ENCODE measurements at places on chromosomes 6 and 20.

GRCh38 chr6:31172973-31173384 lies 2.5 kb upstream of the POU5F1 start:
- DNase-seq = no peak

DNA sequence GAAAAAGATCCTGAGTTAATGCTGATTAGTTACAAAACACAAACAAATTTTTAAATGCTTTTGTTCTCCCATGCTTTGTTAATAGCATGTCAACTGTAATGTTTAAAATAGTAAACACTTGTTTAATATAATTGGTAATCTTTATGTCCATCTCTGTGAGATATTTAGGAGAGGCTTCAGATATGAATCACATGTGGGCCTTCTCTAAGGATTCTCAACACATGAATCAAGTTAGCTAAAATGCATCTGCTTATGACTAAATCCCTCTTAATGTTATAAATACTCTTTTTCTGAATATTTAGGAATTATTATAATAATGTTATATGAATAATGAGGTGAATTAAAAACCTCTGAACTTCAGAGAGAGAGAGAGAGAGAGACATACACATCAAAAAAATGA lies 345.9 kb upstream of the MANEA start:
- no peak for DNase-seq

DNA sequence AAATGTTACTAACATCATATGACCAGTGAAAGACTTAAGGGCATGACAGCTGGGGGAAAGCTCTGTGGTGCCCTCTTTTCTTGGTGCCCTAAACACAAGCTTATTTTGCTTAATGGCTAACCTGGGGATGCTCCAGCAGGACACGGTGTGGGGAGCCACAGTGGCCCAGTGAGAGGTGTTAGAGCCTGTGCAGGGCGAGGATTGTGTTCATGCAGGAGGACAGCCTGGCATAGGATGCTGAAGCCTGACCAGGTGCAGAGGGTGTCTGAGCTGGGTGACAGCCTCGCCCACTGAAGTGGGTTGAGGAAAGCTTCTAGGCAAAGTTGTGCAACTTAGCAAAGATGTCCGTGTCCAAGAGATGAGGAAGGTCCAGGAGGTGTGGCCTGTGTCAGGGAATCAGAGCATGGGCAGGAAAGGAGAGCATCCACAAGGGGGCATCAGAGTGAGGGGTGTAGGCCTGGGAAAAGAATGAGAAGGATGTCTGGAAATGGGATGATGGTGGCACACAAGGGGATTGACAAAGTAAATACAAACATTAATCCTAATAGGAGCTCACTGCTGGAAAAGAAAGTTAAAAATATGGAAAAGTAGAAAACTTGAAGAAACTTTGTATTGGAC lies 33.9 kb downstream of the SLC17A4 start:
- DNase-seq = peak; percentile 45

DNA sequence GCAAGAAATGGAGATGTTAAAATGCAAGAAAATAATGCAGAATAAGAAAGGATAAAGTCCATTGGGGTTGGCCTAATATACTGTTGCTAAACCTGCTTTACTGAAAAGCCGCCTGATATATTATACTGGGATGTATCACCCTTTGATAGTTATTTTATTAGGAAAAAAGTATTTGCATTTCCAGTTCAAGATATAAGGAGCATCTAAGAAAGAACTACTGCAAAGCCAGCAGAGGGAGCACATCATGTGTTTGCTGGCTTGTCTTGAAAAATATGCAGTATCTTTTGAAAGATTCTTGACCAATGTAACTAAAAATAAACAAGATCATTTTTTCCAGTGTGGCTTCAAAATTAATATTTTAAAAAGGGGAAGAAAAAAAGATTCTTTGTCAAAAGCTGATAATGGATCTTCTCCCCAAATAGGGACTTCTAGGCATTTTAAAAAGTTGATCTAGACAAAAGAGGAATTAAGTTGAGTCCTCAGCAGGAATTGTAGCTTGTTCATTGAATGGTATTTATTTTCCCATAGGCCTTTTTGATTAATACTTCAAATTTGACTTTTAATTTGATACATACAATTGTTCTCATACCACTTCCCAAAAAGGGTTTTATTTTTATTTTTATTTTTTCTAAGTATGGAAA lies 214.9 kb downstream of the ZFAND3 start:
- no peak for DNase-seq

DNA sequence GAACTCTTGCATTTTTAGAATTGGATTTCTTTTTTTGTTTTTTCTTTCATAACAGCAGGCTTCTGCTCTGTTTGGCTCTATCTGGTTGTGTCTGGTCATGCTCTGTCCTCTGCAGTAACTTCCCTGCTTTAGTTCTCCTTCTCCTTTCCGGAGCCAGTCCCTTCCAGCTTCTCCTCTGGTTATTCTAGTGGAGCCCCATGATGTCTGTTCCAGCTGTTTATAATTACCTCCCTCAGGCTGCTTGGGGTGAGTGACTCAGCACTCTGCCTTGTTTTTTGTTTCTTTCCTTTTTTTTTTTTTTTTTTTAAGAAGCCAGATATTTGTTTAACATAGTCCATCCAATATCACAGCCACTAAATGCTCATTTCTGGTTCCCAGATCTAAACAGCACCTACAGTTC lies 409.6 kb downstream of the MAFB start:
- no peak for DNase-seq

DNA sequence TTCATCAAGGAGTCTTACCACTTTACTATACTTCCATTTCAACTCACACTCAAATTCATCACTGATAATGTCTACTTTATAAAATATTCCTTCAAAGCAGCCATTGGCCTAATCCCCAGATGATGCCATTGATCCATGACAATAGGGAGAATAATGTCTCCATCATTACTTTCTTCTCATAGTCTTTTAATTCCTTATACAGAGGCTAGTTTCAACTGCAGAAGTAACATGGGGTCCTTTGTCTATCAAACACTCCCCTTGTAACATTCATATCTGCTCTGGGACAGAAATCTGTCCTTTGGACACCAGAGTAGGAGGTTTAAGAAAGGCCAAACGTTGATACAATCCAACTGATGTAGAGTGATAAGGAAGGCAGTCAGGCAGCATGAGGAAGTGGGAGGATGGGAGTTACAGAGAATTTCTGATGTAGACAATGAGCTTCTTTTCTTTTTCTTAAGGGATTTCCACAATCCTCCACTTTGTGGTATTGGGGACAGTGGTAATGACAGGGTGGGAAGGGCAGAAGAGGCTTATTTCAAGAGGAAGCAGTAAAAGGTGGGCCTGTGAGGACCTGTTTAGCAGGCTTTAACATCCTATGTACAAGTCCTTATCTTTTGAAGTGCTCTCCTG lies 18.9 kb upstream of the HLA-DOA start:
- DNase-seq = no peak

- DNase-seq = no peak
Observed at GRCh38 chr6:137291441-137291840, 72.3 kb upstream of the IFNGR1 start.

DNA sequence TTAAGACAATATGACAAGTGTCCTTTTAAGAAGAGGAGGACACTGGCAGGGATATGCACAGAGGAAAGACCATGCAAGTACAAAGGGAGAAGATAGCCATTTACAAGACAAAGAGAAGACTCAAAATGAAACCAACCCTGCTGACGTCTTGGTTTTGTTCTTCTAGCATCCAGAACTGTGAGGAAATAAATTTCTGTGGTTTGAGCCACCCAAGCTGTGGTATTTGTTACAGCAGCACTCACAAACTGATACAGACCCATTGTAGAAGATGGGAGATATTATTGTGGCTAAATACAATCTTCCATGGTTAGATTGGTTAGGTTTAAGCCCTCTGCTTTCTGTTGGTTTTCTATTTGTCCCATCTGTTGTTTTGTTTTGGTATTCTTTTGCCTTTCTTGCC lies 88.6 kb upstream of the SLC35F1 start:
- no peak for DNase-seq

DNA sequence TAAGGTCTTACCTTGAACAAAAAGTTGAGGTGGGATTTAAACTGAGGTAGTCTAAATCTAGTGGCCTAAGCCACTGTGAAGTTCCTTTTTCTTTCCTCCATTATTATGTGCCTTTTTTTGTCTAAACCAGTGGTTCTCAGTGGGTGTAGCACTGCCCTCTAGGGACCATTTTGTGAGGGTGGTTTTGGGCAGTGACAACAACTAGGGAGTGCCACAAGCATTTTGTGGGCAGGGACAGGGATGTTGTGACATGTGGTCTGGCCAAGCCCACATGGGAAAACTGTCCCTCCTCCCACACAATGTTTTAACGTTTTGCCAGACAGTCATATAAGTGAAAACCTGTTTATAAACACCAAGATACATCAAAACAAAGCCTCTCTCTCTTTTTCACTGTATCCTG lies 899.4 kb upstream of the FLRT3 start:
- DNase-seq = peak; percentile 59
